ENCODE measurements at places on chromosomes 11 and 22.

- peak; percentile 38 for DNase-seq
Measured at GRCh38 chr22:45997777-45998637, 21.0 kb upstream of the WNT7B start.

DNA sequence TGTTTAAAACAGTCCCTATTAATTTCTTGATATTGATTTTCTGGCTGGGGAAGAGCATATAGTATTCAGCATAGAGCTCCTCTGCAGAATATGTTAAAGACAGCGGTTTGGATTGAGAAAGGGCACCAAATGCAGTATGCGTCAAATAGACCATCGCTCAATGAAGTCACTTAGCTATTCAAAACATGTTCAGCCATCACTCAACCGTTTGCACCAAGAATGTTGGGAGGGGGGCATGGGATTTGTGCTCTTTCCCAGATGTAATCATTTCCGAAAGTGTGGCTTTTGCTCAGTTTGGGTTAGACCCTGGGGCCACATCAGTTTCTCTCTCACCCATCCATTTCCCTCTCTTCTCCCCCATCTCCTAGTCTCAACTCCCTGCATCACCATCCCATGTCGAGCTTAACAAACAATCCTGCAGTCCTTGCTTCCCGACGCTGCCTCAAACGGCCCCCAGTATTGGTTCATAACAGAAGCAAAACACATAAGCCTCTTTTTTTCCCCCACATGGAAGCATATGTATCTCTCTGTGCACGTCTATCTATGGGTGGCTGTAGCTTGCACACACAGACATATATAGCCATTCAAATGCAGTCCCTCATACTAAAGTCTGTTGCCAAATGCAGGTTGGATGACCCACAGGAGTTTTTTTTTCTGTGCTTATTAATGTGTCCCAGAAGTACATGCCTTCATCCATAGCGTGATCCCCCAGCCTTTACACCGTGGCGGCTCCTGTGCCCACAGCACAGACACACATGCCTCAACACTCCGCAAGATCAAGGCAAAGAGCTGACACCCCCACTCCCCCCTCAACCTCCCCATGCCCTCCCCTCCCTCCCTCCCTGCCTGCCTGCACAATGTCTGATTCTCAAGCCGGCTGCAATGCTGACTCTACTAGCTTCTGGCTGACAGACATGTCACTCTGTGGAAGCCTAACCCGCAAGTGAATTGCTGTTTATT is 2.6 kb downstream of the CACNG2 start:
- no peak for DNase-seq

GRCh38 chr22:49953027-49953679 is 7.4 kb upstream of the PIM3 start:
- DNase-seq, result no peak

DNA sequence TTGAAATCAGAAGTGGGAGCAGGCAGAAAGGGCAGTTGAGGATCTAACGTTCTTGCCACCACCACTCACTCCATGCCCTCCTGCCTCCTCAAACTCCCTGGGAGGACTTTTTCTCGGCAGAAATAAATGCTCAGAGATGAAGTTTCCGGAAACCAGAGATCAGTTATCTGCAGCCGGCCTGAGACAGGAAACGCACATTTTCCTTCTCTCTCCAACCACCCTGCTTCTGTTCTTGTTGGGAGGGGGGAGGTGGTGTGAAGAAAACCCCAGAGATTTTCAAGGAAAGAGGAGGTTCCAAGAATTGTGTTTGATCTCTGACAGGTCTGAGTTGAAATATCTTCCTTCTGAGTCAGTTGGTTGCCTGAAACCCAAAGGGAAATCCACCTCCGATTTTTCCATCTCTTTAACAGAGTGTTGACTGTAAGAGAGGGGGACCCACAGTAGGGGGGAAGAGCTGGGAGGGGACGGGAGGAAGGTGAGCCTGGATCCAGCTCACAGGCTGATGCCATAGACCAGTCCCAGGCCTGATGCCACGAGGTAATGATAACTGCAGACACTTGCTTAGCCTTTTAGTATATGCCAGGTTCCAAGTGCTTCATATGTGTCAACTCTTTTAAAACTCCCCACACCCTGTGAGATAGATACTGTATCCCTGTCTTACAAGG is 100.8 kb downstream of the TRAF6 start:
- DNase-seq, result peak; percentile 32

GRCh38 chr11:12678092-12678491 is 3.9 kb downstream of the TEAD1 start:
- DNase-seq, result no peak

GRCh38 chr22:19038728-19039447 is 83.3 kb downstream of the DGCR2 start:
- no peak for DNase-seq

GRCh38 chr11:86440843-86441242 is 66.2 kb downstream of the CCDC81 start:
- DNase-seq, result no peak

- DNase-seq, result no peak
Measured at GRCh38 chr11:34631737-34632104, 10.8 kb downstream of the EHF start.

DNA sequence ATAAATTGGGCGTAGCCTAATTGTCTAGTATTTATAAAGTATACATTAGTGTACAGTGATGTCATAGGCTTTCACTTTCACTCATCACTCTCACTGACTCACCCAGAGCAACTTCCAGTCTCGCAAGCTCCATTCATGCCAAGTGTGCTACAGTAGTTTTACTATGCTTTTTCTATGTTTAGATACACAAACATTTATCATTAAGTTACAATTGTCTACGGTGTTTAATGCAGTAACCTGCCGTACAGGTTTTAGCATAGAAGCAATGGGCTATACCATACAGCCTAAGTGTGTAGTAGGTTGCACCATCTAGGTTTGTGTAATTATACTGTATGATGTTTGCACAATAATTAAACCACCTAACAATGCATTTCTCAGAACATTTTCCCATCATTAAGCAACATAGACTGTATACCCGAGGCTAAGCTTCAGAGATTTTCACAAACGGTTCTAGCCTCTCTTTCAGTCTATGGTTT is 17.5 kb downstream of the OR9G1 start:
- no peak for DNase-seq

DNA sequence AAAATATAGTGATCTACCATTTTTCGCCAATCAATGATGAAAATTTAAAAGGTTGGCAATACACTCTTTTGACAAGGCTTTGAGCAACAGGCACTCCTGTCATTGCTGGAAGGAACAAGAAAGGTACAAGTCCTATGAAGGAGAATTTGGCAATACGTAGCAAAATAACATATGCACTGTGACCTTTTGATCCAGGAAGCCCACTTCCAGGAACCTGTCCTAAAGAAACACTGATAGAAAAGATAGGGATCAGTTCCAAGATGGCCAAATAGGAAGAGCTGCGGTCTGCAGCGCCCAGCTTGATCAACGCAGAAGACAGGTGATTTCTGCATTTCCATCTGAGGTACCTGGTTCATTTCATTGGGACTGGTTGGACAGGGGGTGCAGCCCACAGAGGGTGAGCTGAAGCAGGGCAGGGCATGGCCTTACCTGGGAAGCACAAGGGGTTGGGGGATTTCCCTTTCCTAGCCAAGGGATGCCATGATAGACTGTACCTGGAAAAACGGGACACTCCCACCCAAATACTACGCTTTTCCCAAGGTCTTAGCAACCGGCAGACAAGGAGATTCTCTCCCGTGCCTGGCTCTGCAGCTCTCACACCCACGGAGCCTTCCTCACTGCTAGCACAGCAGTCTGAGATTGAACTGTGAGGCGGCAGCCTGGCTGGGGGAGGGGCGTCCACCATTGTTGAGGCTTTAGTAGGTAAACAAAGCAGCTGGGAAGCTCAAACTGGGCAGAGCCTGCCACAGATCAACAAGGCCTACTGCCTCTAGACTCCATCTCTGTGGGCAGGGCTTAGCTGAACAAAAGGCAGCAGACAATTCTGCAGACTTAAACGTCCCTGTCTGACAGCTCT is 69.7 kb upstream of the GALNT18 start:
- DNase-seq, result no peak

DNA sequence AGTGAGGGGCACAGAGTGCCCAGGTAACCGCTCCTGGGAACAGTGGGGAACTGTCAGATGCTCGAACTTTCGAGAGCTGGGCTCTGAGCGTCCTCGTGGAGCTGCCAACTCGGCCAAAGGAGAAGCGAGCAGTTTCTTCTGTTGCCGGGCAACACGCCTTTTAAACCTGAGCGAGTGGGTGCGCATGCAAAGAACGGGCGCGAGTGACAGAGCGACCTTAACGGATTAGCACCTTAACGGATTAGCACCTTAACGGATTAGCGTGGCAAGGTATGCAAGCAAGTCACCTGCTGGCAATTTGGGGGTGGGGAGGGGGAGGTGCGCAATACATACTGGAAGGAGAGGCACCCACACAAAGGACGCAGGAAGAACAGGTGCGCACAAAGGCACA is 61.8 kb upstream of the PRODH start:
- no peak for DNase-seq

DNA sequence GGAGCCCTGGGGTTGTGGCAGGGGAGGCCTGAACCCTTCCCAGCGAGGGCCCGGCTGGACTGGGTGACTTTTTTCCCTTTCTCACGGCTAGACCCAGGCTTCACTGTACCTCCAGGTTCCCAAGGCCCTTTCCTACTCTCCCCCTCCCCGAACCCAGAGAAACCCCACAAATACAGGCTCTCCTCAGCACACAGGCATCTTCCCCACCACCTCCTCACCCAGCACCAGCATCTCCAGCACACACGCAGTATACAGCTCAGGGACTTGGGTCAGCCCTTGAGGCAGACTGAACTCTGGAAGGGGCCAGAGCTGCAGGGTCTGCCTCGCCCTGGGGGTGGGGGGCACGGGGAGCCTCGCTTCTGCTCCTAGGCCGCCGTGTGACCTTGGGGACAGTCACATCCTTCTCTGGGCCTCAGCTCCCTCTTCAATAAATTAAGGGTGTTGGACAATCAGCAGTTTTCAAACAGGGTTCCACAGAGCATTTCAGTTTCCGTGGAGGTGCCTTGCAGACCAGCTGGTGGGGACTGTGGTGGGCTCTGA is 4.5 kb downstream of the TMPRSS13 start:
- DNase-seq, result no peak

DNA sequence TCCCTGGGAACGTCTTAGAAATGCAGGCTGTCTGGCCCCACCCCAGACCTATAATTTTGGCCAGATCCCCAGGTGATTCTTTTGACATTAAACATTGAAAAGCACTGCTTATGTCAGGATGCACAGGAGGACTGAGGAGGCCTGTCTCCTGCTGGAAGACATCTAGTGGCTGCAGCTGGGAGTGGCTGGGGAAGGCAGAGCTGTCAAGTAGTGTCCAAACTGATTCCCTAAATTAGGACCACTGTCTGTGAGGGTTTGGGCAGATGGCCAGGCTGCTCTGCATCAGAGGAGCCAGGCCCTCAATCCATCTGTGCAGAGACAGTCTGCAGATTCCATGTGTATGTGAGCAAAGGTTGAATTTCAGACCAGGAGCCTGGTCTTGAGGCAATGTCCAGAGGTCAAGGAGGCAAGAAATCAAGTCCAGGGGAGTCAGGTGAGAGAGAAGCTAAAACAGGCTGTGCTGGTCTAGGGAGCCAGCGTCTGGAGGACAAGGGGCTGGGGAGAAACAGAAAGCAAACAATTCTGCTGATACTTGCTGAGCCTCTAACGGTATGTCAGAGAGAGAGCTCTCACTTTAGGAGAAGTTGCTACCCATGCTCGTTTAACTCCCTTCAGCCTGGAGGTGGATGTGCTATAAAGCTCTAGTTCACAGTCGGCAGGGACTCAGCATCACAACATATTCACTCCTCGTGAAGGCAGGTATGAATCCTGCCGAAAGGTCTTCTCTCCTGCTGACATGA is 15.3 kb upstream of the SYTL2 start:
- DNase-seq, result no peak

DNA sequence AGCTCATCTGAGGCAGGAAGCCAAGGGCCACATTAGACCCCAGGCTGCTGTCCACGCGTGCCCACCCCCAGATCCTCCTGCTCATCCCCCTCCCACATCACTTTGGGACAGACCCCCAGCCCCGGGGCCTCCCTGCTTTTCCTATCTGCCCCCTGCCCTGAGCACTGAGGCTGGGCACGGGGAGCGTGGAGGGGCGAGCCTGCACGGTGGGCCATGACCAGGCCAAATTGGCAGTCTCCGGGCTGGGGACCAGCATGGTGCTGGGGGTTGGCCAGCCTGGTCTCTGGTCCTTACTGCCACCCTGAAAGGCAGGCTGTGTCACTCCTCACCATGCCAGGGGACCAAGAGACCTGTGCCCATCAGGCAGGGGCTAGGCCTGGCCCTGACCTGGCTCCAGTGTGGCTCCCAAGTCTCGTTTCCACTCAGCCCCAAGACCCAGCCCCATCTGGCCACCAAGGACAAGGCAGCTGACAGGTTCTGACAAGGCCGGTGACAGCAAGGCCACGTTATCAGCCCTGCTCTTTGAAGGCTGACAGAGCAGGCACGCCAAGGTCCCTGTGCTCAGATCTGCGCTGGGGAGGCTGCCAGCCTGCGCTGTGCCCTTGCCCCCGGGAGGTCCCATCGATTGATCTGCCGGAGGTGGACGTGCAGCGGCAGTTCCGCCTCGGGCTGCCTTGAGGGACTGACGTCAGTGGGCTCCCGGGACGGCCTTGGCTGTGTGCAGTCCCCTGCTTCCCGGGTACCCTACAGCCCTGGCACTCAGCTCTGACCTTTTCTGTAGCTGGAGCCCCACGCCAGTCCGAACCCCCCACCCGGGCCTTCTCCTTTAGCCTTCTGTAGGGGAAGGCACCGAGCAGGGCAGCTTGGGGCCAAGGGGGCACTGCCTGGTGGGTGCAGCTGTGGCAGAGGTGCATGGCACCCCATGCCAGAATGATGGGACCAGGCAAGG is 3.6 kb downstream of the TNNI2 start:
- no peak for DNase-seq

GRCh38 chr22:20215742-20216141 is 52.4 kb downstream of the RTN4R start:
- no peak for DNase-seq

DNA sequence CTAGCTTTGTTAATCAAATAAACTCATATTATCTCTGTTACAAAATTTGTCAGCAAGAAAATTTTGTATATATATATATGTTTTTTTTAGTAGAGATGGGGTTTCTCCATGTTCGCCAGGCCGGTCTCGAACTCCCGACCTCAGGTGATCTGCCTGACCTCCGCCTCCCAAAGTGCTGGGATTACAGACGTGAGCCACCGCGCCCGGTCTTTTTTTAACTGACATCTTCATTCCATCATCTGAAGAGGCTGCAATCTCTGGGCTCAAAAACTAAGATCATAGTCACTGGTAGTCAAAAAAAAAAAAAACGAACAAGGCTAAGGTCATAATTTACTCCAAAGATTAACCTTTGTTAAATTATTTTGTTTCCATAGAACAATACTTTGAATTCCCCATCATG is 5.3 kb upstream of the KLHDC7B start:
- peak; percentile 55 for DNase-seq

GRCh38 chr22:43391306-43391705 is 20.5 kb upstream of the MPPED1 start:
- DNase-seq, result no peak

GRCh38 chr22:49365191-49365837 is 462.4 kb downstream of the BRD1 start:
- no peak for DNase-seq

GRCh38 chr11:1570896-1571759 is 943 bp downstream of the DUSP8 start:
- no peak for DNase-seq
